ENCODE measurements at places on chromosomes 11 and 22. TPM values are rescaled to one million over a fixed set of nuclear protein-coding genes. Genes with fewer than 3 reads are reported as not detected.

CSRP3 gene
- total RNA-seq, result 1,004 TPM

PRR33 gene
- total RNA-seq, result 0.23 TPM

OR8A1 gene
- total RNA-seq, result not detected

BIRC3 gene
- total RNA-seq, result 8.7 TPM

SMIM35 gene
- not detected for total RNA-seq

All from right cardiac atrium (tissue), 5 donors.